ENCODE measurements at places on chromosomes 13 and 19. TPM values are rescaled to one million over a fixed set of nuclear protein-coding genes. Genes with fewer than 3 reads are reported as not detected.

The TNFSF13B gene
- 0.66 TPM for total RNA-seq

The KLK12 gene
- not detected for total RNA-seq

The CEACAM7 gene
- not detected for total RNA-seq

The MEF2B gene
- total RNA-seq: 0.13 TPM

The KLHL26 gene
- 4.7 TPM for total RNA-seq

The ZNF808 gene
- 10.6 TPM for total RNA-seq

The MBD3L2 gene
- total RNA-seq: not detected

The ALOX5AP gene
- not detected for total RNA-seq

The RGCC gene
- 40.4 TPM for total RNA-seq
